Activated CD8-positive, alpha-beta memory T cell treated with anti-CD3 and anti-CD28 coated beads for 4 hours (primary cell): ENCODE measurements at places on chromosomes 3 and 15.

GRCh38 chr15:38090678-38091077 is 156.2 kb downstream of the TMCO5A start:
- no peak for DNase-seq

DNA sequence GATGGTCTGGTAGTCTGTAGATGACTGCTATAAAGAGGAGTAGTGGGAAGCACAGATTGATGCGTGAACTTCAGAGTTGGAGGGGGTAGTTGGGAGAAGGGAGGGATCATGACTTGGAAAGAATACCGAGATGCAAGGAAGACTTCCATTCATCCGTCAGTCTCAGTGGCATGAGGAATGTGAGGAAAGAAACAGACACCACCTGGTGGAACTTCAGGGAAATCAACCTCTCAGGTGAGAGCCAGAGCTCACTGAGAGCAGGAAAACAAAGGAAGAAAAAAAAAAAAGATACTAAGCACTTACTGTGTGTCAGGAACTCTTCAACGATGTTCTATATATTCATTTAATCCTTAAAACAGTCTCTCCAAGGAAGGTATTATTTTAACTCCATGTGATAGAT is 172.4 kb downstream of the OXSM start:
- no peak for DNase-seq

DNA sequence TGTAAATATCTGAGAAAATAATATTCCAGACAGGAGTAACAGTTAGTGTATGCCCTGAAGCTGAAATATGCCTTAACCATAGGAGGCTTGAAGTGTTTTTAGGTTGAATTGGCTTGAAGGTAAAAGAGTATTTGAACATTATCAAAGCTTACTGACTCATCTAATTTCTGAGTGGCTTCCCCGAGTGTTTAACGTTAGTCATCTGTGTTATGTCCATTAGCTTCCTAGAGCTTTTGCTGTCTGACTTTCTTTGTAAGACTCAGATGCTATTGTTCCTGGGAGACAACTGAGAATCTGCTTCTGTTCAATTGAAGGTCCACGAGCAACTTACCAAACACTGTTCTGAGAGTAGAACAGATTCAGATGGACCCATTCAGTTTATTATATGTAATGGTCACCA is 656.8 kb upstream of the NECTIN3 start:
- no peak for DNase-seq

DNA sequence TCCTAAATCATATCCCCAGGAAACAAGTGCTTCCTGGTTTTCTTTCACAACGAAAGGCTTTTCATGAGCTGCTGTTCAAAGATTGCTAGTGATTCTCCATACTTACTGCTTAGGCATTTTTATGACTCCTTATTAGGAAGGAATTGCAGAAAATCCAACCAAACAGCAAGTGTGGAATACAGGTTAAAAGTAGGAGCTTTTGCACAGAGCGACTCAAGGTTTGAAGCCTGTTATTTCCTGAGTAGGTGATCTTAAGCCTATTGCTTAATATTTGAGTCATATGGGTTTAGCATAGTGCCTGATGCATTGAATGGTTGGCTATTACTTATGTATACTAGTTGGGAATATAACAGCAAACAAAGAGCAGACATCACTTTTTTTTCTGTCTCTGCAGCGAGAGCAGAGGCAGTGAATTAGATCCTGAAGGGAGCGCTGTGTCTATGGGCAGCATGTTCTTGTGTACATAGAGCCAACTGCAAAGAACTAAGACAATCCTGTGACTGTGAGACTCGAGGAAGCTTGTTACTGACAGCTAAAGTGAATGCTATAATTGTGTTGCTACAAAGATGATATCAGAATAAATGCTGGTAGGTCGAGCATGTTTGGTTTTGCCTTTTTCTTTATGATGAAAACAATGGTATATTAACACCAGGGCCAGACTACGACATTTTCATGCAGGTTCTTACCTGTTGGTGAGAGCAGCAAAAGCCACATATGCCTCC is 6.3 kb downstream of the TM4SF1 start:
- no peak for DNase-seq

GRCh38 chr3:88947013-88947412 is 160.4 kb upstream of the EPHA3 start:
- no peak for DNase-seq

DNA sequence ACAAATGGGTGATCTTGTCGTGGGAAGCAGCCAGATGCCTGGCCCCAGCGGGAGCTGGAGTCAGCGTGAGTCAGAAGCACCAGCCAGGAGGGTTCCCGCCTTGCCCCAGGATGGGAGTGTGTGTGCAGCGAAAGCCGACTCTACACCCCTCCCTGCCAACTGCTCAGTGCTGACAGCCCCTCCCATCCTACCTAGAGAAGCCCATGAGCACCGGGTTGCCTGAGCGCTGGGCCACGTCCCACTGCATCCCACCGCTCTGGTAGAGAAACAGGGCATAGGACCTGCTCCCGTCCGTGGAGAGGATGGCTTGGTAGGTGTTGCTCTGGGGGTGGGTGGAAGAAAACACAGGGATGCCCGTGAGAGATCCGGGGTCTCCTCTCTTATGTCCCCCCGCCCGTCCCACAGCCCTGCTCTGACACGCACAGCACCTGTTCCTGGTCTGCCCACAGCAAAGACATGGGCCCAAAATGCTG is 42.9 kb downstream of the MUC4 start:
- no peak for DNase-seq

DNA sequence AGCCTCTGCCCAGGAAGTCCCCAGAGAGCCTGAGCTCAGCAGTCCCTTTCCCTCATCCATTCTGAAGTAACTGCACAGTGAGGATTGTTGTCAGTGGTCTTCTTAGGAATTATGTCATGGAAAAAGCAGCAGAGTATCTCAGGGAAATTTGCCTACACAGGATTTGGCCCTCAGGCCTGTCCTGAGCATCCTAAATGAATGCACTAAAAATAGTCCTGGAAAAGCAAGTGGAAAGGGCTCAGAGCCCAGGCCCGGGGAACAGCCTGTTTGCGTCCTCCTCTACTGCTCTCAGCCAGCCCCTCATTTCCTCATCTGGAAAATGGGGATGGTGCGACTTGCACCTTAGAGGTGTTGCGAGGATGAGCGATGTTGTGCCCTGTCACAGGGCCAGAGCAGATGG is 21.6 kb downstream of the LYSMD4 start:
- DNase-seq: no peak

GRCh38 chr3:183381179-183381578 is 47.2 kb downstream of the MCF2L2 start:
- DNase-seq: no peak

DNA sequence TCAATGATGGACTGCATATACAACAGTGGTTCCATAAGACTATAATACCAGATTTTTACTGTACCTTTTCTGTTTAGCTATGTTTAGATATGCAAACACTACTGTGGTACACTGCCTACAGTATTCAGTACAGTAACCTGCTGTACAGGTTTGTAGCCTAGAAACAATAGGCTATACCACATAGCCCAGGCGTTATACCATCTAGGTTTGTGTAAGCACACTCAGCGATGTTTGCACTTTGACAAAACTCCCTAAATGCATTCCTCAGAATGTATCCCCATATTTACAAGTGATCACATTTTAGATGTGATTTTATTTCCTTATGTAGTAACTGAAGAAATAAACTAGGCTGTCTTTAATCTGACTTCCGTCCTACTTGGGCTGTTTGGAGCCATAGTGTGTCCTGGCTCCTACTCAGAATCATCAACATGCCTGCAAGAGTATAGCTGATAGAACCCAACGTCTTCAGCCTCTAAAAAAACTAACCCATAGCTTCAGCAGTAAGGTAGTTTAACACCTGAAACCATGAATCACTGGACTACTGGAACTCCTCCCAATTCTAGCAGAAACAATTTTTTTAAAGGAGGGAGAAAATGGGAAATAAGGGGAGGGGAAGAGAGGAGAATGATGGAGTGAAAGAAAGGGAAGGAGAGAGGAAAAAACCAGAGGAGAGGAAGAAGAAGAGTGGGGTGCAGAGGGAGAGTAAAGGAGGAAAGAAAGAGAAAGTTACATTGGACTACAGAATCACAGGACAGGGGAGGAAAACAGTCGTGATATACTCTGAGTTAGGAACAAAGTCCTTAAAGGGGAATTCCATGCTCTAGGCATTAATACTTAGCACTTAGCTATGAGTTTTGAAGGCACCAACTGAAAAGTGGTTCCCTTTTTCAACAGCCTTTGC is 67.7 kb upstream of the PLXND1 start:
- DNase-seq: no peak

- no peak for DNase-seq
Measured at GRCh38 chr3:85801955-85802354, 843.2 kb downstream of the CADM2 start.

GRCh38 chr3:119195151-119195476 is 21.7 kb downstream of the UPK1B start:
- DNase-seq: no peak

- DNase-seq: no peak
Measured at GRCh38 chr15:28993720-28994053, 107.9 kb downstream of the APBA2 start.

DNA sequence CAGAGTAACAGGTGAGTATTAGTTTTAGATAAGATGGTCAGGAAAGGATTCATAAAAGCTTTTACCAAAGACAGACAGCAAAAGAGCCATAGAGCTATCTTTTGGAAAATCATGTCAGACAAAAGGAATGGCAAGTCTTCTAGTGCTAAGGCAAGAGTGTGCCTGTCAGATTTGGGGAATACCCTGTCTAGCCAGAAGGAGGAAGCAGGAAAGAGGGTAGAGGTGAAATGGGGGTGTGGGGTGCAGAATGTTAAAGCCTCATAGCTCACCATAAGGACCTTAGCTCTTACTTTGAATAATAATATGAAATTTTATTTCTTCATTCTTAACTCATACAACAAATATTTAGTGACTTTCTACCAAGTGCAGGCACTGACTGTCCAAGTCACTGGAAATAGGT is 512.1 kb upstream of the ROBO2 start:
- no peak for DNase-seq

- DNase-seq: no peak
Measured at GRCh38 chr3:45874677-45875346, 11.5 kb upstream of the CCR9 start.

- no peak for DNase-seq
Measured at GRCh38 chr15:26212109-26212508, 349.0 kb upstream of the ATP10A start.

GRCh38 chr3:49351521-49352011 is 6.6 kb downstream of the GPX1 start:
- no peak for DNase-seq

GRCh38 chr3:69012800-69013252 is 658 bp downstream of the EOGT start:
- DNase-seq: no peak

GRCh38 chr15:52106641-52107040 is 5.9 kb downstream of the BCL2L10 start:
- DNase-seq: no peak

DNA sequence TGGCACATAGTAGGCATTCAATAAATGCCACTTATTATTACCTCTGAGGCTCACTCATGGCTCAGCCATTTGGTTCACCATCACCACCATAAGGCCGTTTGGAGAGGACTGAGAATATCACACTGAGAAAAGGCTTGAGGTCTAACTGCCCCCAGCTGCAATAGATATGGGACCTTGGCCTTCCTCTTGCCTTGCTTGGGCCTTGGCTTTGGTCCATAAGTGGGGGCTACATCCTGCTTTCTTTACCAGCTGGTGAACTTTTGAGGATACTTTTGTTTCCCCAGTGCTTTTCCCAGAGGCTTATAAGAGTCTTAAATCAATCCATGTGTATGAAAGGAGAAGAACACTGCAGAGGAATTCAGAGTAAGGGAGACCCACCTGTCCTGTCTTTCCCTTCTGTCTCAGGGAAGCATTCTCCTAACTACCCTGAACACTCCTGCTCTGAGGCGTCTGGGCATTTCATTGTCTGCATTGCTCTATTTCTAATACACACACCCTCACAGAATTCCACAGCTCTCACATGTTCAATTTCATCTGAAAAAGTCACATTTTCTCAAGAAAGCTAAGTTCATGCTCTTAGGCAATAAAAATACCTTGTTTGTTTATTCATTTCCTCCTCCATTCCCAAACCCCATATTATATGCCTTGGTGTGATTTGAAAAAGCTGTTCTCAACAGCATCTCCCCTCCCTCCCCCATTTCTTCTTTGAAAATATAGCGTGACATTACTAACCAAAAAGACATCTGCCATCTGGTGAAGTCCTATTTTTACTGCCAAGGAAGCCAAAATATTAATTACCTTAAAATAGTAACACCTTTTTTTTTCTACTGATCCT is 22.5 kb upstream of the KCNMB2 start:
- no peak for DNase-seq

DNA sequence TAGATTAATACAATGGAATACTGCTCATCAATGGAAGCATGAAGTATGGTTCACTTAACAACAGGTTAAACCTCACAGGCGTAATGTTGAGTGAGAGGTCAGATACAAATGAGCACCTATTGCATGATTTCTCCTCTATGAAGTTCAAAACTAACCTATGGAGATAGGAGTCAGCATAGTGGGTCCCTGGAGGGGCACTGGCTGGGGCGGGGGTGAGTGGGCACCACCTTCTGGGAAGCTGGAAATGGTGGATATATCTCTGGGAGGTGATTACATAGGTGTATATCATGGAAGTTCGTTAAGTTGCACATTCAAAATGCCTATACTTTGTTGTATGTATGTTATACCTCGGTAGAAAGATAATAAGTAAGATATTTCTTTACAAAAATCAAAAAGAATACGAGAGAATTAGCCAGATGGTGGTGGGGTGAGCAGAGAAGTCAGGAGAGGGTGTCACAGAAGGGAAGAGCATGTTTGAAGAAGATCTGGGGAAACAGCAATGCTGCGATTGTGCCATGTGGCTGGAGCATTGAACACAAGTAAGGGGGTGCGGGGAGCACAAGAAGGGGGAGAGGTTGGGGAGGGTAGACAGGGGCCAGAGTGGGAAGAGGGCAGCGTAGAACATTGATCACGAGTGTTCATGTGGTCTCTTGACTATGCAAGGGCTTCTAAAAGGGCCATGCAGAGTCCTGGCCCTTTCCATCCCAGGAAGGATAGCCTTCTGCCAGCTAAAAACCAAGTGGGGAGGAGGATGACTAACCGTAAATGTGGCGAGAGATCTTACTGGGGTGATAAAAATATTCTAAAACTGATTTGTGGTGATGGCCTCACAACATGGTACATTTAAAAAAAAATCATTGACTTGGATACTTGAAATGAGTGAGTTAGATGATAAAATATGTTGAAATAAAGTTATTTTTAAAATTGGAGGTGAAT is 30.2 kb downstream of the ITGA11 start:
- DNase-seq: no peak

- no peak for DNase-seq
Measured at GRCh38 chr3:142852009-142852408, 36.9 kb downstream of the PCOLCE2 start.

DNA sequence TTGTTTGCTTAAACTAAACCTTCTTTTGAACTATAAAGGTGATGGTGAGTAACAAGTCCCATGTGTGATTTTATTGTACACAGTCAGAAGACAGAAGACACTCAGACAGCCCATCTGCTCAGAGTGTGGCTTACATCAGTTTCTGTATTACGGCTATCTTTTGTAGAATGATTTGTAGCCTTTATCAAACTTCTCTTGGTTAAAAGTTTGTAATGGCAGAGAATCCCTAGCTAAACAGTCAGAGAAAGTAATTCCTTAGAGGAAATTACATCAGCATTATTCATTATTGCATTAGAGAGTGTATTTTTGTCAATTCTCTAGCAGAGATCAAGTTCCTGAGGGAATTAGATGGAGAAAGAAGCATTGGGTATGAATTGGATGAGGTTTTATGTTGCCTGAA is 500.8 kb downstream of the CNTN4 start:
- no peak for DNase-seq

- no peak for DNase-seq
Measured at GRCh38 chr3:143737065-143737464, 111.2 kb downstream of the SLC9A9 start.

GRCh38 chr15:51793521-51794305 is 35.7 kb upstream of the TMOD3 start:
- no peak for DNase-seq

GRCh38 chr3:69271098-69271497 is 114.8 kb downstream of the FRMD4B start:
- no peak for DNase-seq
